ENCODE measurements at places on chromosomes 12 and 14.

GRCh38 chr14:51884086-51884927 is 23.9 kb downstream of the GNG2 start:
- DNase-seq: no peak

DNA sequence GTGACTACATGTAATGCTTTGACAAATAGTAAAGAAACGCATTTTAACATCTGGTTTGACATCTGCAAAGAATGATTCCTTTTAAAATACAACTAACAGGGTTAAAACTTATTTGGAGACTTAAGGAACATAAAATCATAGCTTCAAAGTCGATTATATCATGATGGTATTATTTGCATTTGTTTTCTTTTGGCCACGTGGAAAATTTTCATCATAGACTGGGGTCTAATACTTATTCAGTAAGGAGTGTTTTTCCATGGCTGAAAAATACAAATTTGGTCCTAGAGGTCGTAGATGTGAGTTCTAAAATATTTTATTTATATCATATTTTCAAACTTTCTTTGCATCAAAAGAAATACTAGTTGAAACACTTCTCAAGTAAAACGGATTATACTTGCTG is 31.5 kb upstream of the LMNTD1 start:
- no peak for DNase-seq

DNA sequence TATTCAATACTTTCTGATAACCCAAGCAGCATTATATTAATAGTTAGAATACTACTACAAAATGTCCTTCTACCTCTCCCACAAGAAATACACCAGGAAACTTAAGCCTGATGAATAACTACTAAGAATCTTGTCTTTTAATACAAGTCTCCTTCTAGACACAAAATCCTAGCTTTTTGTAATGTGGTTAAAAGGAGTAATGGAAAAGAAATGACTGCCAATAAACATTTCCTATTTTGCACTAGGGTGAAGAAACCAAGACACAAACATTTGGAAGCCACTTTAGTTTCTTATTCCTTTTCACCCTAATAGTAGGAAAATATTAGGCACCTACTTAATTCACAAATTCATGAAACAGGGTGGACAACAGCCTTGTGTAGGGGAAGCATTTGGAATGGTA is 51.3 kb upstream of the TTC7B start:
- DNase-seq: no peak

GRCh38 chr12:11962860-11963259 is 107.9 kb upstream of the BCL2L14 start:
- DNase-seq: no peak

DNA sequence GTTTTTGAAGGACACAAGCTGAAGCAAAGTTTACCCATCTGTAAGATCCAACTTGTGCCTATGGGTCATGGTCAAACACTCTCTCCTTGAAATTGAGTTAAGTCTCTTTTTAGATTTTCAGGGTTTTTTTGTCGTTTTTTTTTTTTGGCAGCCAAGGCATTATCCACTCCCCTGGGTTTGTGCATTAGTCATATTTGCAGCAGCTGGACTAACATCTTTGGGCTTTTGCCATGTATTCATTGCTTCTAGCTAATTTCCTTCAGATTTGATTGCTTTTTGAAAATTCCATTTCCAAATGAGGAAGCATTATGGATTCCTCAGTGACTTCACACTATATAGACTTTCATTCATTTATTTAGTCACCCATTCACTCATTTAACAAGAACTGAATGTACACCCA is 80.3 kb upstream of the SRRM4 start:
- DNase-seq: no peak

- DNase-seq: no peak
These were observed 181.0 kb upstream of the GRIP1 start for GRCh38 chr12:66859751-66860440.

DNA sequence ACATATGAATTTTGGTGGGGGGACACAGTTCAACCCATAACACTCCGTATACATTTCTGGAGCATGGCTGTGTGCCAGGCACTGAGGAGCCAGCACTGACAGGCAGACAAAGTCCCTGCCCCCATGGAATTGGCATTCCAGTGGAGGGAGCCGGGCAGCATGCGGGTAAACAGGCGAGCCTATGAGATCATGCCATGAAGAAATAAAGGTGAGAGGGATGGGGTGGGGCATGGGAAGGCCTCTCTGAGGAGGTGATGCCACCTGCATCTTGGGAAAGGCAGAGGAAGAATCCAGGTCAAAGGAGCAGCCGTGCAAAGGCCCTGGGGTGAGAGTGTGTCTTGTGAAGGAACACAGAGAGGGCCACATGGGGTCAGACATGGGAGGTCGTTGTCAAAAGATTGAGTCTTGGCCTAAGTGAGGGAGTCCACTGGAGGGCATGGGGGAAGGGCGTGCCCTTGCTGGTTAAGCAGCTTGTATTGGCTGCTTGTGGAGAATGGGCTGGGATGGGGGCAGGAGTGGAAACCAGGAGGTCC is 3.6 kb downstream of the OTUB2 start:
- no peak for DNase-seq

DNA sequence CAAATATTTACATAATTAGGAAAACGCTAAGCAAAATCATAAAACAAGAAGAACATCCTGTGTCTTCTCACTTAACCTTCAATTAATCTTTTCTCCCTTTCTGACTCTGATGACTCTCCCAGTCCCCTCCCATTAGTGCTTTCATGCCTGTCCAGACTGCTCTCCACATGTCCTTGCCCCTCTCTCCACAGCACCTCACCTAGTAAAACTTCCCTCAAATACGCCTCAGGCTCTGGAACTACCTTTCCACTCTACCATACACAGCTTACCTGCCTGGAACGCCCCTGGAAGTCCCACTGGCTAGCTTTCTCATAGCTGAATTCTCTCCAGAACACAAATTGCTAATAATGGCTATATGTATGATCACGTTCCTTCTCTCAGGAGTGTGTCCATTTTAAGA is 44.7 kb downstream of the SLC5A8 start:
- DNase-seq: no peak

DNA sequence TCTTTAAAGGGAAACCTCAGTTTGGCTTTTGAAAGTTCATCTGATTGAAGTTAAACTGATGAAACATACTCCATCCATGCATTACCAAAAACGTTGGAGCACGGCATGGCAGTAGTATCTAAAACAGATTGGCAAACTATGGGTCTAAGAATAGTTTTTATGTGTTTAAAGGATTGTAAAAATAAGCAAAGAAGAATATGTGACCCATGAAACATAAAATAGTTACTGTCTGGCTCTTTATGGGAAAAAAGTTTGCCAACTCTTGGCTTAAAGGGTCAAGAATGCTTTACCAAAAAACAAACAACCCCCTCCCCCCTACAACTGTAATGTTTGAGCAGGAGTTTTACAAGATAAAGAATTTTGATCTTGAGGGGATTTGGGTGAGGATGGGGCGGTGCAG is 32.6 kb downstream of the TRAF3 start:
- no peak for DNase-seq

DNA sequence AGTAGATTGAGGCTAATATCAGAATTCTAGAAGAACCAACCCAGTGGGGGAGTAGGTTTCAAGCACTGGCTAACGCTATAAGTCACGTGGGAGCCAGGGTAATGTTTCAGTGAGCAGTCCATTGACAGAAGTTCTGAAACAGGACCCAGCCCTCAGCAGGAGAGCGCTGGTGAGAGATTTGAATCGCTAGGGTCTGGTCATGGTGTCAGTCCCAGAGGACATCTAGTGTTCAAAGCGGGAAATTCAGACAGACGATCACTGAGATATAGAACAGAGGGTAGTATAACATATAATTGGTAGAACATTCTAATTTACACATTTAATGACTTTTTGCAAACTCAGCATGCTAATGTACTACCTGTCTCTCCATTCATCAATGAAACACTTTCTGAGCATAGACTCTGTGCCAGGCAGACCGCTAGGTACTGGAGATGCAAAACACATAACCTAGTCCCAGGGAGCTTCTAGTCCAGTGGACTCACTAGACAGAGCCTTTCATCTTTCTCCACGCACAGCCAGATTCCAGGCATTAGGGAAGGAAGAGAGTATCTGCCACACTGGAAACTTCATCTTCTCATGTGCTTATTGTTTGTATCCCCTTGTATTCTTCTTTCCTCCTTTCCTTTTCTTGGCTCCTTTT is 35.4 kb upstream of the RNASE3 start:
- peak; percentile 68 for DNase-seq

DNA sequence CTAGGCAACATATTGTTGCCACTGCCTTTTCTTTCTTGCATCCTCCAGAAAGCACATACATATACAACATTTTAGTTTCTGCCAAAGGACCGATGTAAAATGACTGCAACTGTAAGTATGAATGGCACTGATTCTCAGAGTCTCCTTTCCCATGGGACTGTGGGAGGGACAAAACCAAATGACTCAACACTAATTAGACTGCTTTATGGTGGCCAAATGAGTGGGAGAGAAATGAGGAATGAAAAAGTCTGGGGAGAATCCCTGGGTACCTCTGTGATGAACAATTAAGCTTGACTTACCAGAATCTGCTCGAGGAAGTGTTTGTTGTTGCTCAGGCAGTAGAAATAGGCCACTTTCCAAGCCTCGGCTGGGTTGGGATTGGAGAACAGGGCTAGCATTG is 10.1 kb downstream of the ZFYVE26 start:
- no peak for DNase-seq

DNA sequence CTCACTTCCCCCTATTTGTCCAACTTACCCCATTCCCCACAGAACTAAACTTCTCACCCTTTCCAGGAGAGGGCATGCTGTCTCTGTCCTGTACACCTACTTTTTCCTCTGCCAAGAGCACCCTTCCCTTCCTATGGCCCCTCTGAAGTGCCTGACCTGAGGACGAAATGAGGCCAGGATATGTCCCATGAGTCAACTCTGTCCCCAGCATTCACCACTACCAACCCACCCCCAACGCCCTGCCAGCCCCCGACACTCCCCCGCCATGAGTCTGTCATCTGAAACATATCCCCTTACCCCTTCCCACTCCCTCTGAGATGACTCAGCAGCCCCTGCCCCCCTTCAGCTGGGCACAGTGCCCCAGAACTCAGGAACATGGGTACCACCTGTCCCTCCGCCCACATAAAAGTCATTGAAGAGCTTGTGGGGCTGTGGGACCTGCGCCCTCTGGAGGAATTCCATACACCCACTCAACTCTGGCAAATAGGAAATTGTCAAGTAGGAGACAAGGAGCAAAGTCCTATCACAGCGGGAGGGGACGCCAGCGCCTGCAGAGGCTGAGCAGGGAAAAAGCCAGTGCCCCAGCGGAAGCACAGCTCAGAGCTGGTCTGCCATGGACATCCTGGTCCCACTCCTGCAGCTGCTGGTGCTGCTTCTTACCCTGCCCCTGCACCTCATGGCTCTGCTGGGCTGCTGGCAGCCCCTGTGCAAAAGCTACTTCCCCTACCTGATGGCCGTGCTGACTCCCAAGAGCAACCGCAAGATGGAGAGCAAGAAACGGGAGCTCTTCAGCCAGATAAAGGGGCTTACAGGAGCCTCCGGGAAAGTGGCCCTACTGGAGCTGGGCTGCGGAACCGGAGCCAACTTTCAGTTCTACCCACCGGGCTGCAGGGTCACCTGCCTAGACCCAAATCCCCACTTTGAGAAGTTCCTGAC is 26.3 kb downstream of the ITGA7 start:
- no peak for DNase-seq

DNA sequence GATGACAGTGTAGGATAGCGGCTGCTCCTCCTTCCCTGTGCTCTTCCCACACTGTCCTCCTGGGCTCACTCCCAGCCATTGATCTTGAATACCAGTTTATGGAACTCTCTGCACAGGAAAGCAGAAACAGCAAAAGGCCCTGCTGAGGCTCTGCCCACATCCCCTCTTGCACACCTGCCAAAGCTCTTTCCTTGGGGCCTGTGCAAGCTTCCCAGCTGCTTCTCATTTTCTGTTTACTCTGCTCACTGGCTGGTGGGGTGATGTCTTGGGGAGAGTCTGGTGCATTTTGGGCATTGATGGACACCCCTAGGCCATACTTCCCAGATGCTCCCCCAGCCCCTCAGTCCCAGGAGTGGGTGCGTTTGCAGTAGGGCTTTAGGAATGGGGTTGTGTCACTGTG is 361.8 kb downstream of the TMEM121 start:
- no peak for DNase-seq

DNA sequence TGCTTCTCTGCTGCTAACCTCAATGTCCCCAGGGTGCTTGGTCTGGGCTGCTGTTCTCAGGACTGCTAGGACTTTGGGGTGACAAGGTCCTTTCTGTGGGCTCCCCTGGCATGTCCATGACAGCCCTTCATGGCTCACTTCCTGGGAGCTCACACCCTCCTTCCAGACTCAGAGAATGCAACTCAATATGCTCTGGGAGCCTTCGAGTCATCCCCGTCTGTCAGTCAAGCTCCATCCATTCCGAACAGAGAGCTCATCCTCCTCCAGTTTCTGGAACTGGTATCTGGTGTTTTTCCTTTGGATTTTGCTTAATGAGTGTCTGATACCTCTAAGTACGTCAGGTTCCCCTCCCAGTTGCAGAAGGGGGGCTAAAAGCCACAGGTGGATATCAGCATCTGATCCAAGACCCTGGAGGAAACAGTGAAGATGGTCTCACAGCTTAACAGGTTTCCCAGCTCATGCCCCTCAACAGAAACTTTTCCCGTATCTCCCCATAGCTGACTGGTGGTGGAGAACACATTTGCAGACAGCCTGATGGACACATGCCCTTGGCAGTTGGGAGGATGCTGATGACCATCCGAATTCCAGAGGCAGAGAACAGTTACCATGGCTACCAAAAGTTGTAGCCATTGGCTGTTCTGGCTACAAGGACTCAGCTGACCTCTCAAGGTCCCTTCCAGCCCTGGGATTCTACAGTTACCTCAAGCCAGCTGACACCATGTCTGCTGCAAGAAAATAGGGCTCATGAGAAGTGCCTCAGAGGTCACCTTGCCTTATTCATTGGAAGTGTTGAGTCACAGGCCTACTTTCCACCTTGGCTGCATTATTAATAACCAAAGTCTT is 9.5 kb upstream of the RAB35 start:
- no peak for DNase-seq

DNA sequence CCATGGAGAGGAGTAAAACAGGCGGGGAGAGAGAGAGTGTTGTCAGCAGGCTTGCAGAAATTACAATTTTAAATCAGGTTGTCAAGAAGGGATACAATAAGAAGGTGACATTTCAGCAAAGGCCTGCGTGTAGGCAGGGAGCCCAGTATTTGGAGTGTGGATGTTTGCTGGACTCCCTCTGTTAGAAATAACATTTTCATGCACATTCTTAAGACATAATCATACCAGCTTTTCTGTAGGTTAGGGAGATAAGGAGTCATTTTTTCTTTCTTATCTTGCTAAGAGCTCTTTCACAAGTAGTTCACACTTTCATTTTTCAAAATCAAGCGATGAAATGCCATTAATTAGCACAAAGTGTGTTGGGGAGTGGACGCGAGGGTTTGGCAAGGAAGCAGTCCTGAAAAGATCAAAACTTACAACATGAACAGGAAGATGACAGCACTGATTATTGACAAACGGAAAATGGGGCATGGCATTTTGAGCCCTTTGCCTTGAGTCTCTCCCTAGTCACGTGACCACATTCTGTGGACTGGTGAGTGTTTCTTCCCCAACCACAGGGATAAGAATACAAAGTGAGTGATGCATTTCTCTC is 160.2 kb downstream of the DAD1 start:
- DNase-seq: no peak
